ENCODE measurements at places on chromosomes 12 and 14. TPM values are rescaled to one million over a fixed set of nuclear protein-coding genes. Genes with fewer than 3 reads are reported as not detected.

The LDHB gene
- 178 TPM for total RNA-seq

The SLC25A21 gene
- 0.70 TPM for total RNA-seq

The OLR1 gene
- total RNA-seq = not detected

The FOXN4 gene
- not detected for total RNA-seq

The TCL1A gene
- total RNA-seq = 3.2 TPM

The SERPINA12 gene
- total RNA-seq = not detected

The LRIG3 gene
- 56.9 TPM for total RNA-seq

- no peaks in the 10 kb centered on the region for H3K36me3 ChIP-seq
- no peak for DNase-seq
- no peak overlapping the region for H3K4me3 ChIP-seq
- no peaks in the 10 kb centered on the region for H3K27me3 ChIP-seq
Observed at GRCh38 chr12:7628381-7628961, 37.2 kb downstream of the APOBEC1 start.

DNA sequence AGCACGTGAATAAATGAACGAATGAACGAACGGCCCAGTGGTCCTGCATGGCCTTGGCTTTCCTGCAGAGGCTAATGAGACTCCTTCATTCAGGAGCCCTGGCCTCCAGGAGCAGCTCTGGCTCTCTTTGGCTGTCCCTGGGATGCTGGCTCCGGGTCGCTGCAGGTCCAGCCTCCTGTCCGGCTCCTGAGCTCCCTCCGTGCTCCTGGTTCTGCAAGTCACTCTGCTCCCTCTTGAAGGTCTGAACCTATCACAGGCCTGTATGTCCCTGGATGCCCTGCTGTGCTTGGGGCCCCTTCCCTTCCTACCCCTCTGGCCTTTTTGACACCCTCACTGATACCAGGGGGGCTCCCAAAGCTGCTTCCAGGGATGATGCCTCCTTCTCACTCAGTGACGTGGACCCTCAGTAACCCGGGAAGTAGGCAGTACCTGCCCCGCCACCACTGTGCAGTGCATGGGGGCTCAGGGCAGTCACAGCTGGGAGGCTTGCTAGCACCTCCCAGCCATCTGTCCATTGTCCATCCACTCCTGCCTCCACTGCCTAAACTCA, 133.7 kb upstream of the C14orf180 start:
- no peak overlapping the region for H3K4me3 ChIP-seq
- no peaks in the 10 kb centered on the region for H3K27me3 ChIP-seq
- H3K27ac ChIP-seq = no peak overlapping the region
- H3K36me3 ChIP-seq = no peaks in the 10 kb centered on the region

DNA sequence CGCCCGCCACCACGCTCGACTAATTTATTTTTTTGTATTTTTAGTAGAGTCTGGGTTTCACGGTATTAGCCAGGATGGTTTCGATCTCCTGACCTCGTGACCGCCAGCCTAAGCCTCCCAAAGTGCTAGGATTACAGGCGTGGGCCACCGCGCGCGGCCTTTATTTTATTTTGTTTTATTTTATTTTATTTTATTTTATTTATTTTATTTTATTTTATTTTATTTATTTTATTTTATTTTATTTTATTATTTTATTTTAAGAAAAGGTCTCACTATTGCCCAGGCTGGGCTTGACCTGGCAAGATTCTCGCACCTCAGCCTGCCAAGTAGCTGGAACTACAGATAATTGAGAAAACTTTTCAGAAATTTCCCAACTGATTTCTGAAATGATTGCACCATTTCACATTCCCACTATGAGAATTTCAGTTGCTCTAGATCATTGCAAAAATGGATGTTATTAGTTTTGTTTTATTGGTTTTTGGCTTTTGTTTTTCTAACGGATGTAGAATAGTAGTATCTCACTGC, 358.3 kb downstream of the SLC6A15 start:
- H3K27ac ChIP-seq = no peak overlapping the region
- H3K4me1 ChIP-seq = no peaks in the 10 kb centered on the region
- H3K4me3 ChIP-seq = no peak overlapping the region

DNA sequence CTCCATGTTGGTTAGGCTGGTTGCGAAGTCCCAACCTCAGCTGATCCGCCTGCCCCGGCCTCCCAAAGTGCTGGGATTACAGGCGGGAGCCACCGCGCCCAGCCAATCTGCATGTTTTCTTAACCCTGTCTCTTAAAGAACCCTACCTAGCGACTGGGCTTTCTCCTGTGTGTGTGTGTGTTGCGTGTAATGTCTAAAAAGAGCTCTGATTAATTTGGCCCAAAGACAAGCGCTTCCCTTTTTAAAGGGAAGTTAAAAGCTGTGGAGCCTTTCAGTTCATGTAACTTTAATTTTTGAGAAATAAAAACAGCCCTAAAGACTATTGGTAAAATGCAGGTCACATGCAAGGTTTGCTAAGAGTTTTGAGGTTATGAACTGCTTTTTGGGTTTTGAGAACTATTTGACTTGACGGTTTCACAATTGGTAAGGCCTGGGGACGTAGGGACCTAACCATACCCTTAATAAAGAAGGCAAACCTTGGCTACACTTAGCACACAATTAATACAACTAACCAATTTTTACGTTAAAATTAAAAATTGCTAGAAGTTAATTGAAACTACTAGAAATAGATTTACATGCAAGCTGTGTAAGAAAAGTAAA, 103.2 kb downstream of the KCNMB4 start:
- peak overlapping the region; percentile 11 for H3K4me3 ChIP-seq
- no peaks in the 10 kb centered on the region for H3K36me3 ChIP-seq
- H3K27me3 ChIP-seq = no peaks in the 10 kb centered on the region
- no peaks in the 10 kb centered on the region for H3K4me1 ChIP-seq
- H3K27ac ChIP-seq = no peak overlapping the region

GRCh38 chr12:75978677-75979076, 52.9 kb downstream of the PHLDA1 start:
- H3K27me3 ChIP-seq = no peaks in the 10 kb centered on the region
- no peak overlapping the region for H3K4me3 ChIP-seq
- peaks cover 10% of the 10 kb centered on the region for H3K4me1 ChIP-seq
- H3K36me3 ChIP-seq = no peaks in the 10 kb centered on the region
- H3K27ac ChIP-seq = peak overlapping the region; percentile 40
- DNase-seq = no peak

GRCh38 chr14:101509730-101510371, 51.4 kb upstream of the DIO3 start:
- H3K4me1 ChIP-seq = no peaks in the 10 kb centered on the region
- no peak overlapping the region for H3K4me3 ChIP-seq
- H3K27ac ChIP-seq = no peak overlapping the region
- H3K27me3 ChIP-seq = no peaks in the 10 kb centered on the region

- DNase-seq = no peak
- no peaks in the 10 kb centered on the region for H3K4me1 ChIP-seq
- no peak overlapping the region for H3K4me3 ChIP-seq
- H3K27ac ChIP-seq = no peak overlapping the region
- H3K36me3 ChIP-seq = no peaks in the 10 kb centered on the region
- H3K27me3 ChIP-seq = no peaks in the 10 kb centered on the region
Observed at GRCh38 chr12:112523856-112524255, 105.1 kb downstream of the PTPN11 start.

- DNase-seq = no peak
- H3K4me3 ChIP-seq = no peak overlapping the region
- H3K27me3 ChIP-seq = no peaks in the 10 kb centered on the region
- H3K4me1 ChIP-seq = no peaks in the 10 kb centered on the region
Observed at GRCh38 chr12:43331935-43332334, 220.1 kb downstream of the ADAMTS20 start.

DNA sequence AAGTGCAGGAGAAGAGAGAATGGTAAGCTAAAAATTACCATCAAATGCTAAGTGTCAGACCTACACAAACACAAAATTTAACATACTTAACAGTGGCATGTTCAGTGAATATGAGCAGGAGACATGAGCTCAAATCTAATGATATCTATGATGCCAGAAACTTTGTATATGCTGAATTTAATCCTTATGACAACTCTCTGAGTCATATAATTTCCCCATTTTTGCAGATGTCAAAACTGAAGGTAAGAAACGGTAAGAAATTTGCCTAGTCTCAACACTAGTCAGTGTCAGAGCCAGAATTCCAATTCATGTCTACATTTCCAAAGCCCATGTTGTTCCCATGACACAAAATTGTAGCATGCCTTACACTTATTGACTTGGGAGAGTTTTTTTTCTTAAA, 375.8 kb downstream of the APAF1 start:
- H3K27ac ChIP-seq = no peak overlapping the region
- no peak overlapping the region for H3K4me3 ChIP-seq
- DNase-seq = no peak
- no peaks in the 10 kb centered on the region for H3K4me1 ChIP-seq
- H3K27me3 ChIP-seq = no peaks in the 10 kb centered on the region

- no peaks in the 10 kb centered on the region for H3K36me3 ChIP-seq
- DNase-seq = no peak
- no peaks in the 10 kb centered on the region for H3K27me3 ChIP-seq
- no peaks in the 10 kb centered on the region for H3K4me1 ChIP-seq
Observed at GRCh38 chr12:47383942-47384341, 304.2 kb upstream of the AMIGO2 start.

DNA sequence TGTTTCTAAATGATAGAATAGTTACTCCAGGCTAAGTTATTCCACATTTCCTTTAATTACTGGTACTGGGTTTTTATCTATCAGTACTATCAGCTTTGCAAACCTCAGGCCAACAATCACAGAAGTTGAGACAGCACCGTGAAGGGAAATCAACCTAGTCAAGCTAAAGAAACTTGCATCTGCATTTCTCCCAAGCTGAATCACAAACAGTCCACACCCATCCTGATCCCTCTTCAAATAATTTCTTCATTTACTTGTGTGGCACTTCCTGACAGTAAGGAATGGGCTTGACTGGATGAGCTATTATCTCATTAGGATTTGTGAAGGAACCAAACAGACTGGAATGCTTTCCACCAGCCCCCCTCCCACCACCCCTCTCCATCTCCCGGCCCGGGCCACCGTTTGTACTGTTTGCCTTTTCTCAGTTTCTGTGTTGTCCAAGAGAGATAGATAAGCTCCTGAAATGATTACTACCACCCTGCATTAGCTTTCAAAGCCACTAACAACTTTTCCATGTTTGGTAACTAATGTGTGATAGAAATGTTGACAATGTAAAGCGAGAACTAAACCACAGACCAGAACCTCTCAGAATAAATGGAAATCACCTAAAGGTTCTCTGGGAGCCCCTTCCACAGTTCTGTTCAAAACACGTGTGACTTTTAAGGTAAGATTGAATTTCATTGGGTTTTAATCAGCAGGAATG, 236.3 kb downstream of the SLC25A21 start:
- H3K27ac ChIP-seq = no peak overlapping the region
- no peaks in the 10 kb centered on the region for H3K27me3 ChIP-seq
- H3K36me3 ChIP-seq = no peaks in the 10 kb centered on the region
- no peak overlapping the region for H3K4me3 ChIP-seq
- DNase-seq = no peak
- no peaks in the 10 kb centered on the region for H3K4me1 ChIP-seq

DNA sequence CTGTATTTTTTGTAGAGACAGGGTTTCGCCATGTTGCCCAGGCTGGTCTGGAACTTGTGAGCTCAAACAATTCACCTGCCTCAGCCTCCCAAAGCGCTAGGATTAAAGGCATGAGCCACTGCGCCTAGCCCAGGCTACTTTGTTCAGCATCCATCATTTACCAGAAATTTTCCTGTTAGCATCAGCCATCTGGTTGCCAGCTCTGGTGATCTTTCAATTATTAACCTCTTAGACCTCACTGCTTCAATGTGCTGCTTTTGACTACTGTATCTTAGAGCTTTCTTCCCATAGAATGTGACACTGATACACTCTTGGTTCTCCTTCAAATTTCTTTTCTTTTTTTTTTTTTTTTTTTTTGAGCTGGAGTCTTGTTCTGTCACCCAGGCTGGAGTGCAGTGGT, 5.4 kb upstream of the AMHR2 start:
- DNase-seq = no peak
- no peaks in the 10 kb centered on the region for H3K36me3 ChIP-seq
- H3K27ac ChIP-seq = peak overlapping the region; percentile 8
- peaks cover 13% of the 10 kb centered on the region for H3K4me1 ChIP-seq
